ENCODE measurements at places on chromosomes 6 and 20.
A peak's percentile ranks its signal among the peaks of the same experiment; 100 is the strongest.

GRCh38 chr20:33549229-33549999, 59.5 kb downstream of the CBFA2T2 start:
- DNase-seq, result no peak

GRCh38 chr6:157981395-157982101, at the start of gene SYNJ2:
SYNJ2 (plus strand) TSS chr6:157981863; CDS start chr6:157981962, 99 bp downstream.
- DNase-seq, result peak; percentile 59

GRCh38 chr20:51135926-51136715, 113.2 kb upstream of the KCNG1 start:
- no peak for DNase-seq

DNA sequence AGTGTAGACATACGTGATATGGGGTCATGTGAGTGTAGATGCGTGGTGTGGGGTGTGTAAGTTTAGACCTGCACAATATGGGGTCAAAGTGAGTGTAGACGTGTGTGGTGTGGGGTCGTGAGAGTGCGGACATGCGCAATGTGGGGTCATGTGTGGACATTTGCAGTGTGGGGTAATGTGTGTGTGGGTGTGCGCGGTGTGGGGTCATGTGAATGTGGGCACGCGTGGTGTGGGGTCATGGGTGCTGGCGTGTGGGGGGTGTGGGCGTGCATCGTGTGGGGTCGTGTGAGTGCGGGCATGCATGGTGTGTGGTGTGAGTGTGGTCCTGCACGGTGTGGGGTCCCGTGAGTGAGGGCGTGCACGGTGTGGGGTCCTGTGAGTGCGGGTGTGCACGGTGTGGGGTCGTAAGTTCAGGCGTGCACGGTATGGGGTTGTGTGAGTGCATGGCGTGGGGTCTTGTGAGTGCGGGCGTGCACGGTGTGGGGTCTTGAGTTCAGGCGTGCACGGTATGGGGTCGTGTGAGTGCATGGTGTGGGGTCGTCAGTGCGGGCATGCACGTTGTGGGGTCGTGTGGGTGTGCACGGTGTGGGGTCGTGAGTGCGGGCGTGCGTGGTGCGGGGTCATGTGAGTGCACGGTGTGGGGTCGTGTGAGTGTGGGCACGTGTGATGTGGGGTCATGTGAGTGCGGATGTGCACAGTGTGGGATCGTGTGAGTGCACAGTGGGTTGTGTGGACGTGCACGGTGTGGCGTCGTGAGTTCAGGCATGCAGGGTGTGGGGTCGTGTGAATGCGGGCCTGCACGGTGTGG, 14.3 kb downstream of the PCMTD2 start:
- DNase-seq, result no peak

- DNase-seq, result no peak
Observed at GRCh38 chr20:52757411-52757810, 214.7 kb upstream of the TSHZ2 start.

GRCh38 chr20:35087355-35087754, 5.3 kb downstream of the TRPC4AP start:
- DNase-seq, result no peak

DNA sequence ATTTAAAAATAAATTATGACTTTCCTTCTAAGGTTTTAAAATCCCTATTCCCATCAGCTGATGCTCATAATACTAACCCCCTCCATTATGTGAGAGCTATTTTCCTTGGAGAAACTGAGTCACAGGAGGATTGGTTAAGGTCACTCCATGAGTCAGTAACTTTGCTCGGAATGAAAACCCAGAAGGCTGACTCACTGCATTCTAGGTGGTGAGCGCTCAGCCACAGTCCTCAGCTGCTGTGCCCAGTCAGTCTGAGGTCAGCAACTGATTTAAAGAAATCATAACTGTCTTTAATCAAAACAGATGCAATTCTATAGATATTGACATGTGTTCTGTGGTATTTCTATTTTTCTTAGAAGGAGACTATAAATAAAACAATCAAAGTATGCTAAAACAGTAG, 359.2 kb downstream of the GJA1 start:
- no peak for DNase-seq

All from NCI-H1048 (cell line).